ENCODE measurements at places on chromosomes 7 and 10. TPM values are rescaled to one million over a fixed set of nuclear protein-coding genes. Genes with fewer than 3 reads are reported as not detected.
A peak's percentile ranks its signal among the peaks of the same experiment; 100 is the strongest.

SMO gene
- total RNA-seq = 75.5 TPM

PRSS1 gene
- 4.4 TPM for total RNA-seq

TSPAN33 gene
- 33.2 TPM for total RNA-seq

ZNF438 gene
- 2.6 TPM for total RNA-seq

BLNK gene
- total RNA-seq = not detected

CTAGE8 gene
- 7.6 TPM for total RNA-seq

CYP2C19 gene
- not detected for total RNA-seq

TSPAN15 gene
- 10.1 TPM for total RNA-seq

- no peak overlapping the region for H3K4me3 ChIP-seq
- no peak overlapping the region for H3K27ac ChIP-seq
- no peaks in the 10 kb centered on the region for H3K27me3 ChIP-seq
- no peaks in the 10 kb centered on the region for H3K36me3 ChIP-seq
Observed at GRCh38 chr10:1180071-1180730, 124.0 kb downstream of the WDR37 start.

DNA sequence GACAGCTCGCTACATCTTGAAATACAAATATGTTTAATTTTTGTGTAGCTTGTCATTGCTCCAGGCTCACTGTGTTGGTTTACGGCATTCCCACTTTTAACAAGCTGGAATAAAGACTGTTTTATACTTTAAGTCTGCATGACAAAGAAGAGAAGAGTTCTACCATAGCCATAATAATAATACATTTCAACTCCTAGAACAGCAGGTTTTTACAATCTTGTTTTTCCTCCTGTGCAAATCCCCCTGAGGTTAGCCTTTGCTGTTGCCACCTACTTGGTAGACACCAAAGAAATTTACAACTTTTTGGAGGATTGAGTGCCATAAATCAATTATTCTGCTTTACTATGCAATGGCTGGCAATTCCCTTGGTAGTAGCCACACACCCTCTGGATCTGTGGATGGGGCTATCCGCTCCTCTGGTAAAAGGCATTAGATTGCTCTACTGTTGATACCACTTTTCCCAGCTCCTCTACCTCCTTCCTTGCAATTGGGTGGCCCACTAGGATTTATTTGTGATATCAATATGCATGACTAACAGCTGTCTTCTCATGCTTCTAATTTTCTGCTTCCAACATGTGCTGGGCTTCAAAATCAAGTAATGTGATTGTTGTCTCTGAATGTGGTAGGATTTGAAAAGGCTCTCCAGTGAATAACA, 60.2 kb downstream of the SFMBT2 start:
- no peaks in the 10 kb centered on the region for H3K27me3 ChIP-seq
- H3K4me3 ChIP-seq = no peak overlapping the region
- no peak for DNase-seq
- no peaks in the 10 kb centered on the region for H3K36me3 ChIP-seq

GRCh38 chr10:48332166-48332870, 25.8 kb downstream of the MAPK8 start:
- no peak for DNase-seq
- peaks cover 42% of the 10 kb centered on the region for H3K36me3 ChIP-seq
- no peaks in the 10 kb centered on the region for H3K4me1 ChIP-seq
- no peak overlapping the region for H3K27ac ChIP-seq
- H3K4me3 ChIP-seq = peak overlapping the region; percentile 12

GRCh38 chr7:153081496-153081895, 321.9 kb downstream of the ACTR3B start:
- no peaks in the 10 kb centered on the region for H3K27me3 ChIP-seq
- H3K4me1 ChIP-seq = no peaks in the 10 kb centered on the region
- H3K36me3 ChIP-seq = no peaks in the 10 kb centered on the region
- no peak overlapping the region for H3K27ac ChIP-seq
- DNase-seq = no peak

- H3K4me3 ChIP-seq = no peak overlapping the region
- DNase-seq = no peak
- no peaks in the 10 kb centered on the region for H3K27me3 ChIP-seq
Observed at GRCh38 chr10:111874576-111874975, 309.0 kb downstream of the GPAM start.

DNA sequence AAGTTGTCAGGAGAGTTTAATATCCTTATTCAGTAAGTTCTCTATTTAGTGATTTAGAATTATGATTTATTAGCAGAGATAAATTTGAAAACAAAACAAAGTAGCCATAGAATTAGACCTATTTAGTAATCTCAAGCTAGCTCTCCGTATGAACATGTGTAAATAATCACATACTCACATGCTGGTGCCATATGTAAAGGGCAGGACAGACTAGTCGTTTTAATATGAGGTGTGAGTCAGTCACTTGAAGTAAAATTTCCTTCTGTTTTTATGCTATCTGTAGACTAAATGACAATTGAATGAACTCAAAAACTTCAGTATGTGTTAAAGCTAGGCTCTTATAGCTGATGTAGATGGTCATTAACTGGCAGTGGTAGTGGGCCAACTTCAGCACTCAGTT, 67.1 kb downstream of the WAC start:
- peaks cover 96% of the 10 kb centered on the region for H3K36me3 ChIP-seq
- no peak overlapping the region for H3K4me3 ChIP-seq
- H3K27me3 ChIP-seq = no peaks in the 10 kb centered on the region
- no peak overlapping the region for H3K27ac ChIP-seq

- no peak overlapping the region for H3K4me3 ChIP-seq
- no peaks in the 10 kb centered on the region for H3K36me3 ChIP-seq
- H3K27ac ChIP-seq = no peak overlapping the region
- no peaks in the 10 kb centered on the region for H3K27me3 ChIP-seq
Observed at GRCh38 chr7:47847207-47847606, 101.1 kb downstream of the PKD1L1 start.

- H3K27me3 ChIP-seq = no peaks in the 10 kb centered on the region
- H3K36me3 ChIP-seq = no peaks in the 10 kb centered on the region
- H3K27ac ChIP-seq = no peak overlapping the region
- H3K4me3 ChIP-seq = no peak overlapping the region
Observed at GRCh38 chr7:102836977-102837376, 75.8 kb upstream of the LRRC17 start.

GRCh38 chr10:111087331-111087756, 10.5 kb downstream of the ADRA2A start:
- H3K27me3 ChIP-seq = peaks cover 4% of the 10 kb centered on the region
- no peak overlapping the region for H3K4me3 ChIP-seq
- no peak for DNase-seq
- H3K27ac ChIP-seq = no peak overlapping the region

GRCh38 chr10:38032886-38033285, 22.4 kb downstream of the ZNF33A start:
- H3K36me3 ChIP-seq = peaks cover 84% of the 10 kb centered on the region
- no peak overlapping the region for H3K4me3 ChIP-seq
- H3K27ac ChIP-seq = no peak overlapping the region
- DNase-seq = no peak
- H3K27me3 ChIP-seq = no peaks in the 10 kb centered on the region

GRCh38 chr7:151705636-151706276, 171.2 kb downstream of the PRKAG2 start:
- H3K27me3 ChIP-seq = no peaks in the 10 kb centered on the region
- H3K36me3 ChIP-seq = no peaks in the 10 kb centered on the region
- H3K4me1 ChIP-seq = peaks cover 4% of the 10 kb centered on the region
- no peak overlapping the region for H3K27ac ChIP-seq

GRCh38 chr10:13865758-13866491, 279.2 kb downstream of the PRPF18 start:
- no peaks in the 10 kb centered on the region for H3K4me1 ChIP-seq
- H3K36me3 ChIP-seq = no peaks in the 10 kb centered on the region
- H3K4me3 ChIP-seq = no peak overlapping the region
- peak; percentile 84 for DNase-seq
- no peaks in the 10 kb centered on the region for H3K27me3 ChIP-seq

DNA sequence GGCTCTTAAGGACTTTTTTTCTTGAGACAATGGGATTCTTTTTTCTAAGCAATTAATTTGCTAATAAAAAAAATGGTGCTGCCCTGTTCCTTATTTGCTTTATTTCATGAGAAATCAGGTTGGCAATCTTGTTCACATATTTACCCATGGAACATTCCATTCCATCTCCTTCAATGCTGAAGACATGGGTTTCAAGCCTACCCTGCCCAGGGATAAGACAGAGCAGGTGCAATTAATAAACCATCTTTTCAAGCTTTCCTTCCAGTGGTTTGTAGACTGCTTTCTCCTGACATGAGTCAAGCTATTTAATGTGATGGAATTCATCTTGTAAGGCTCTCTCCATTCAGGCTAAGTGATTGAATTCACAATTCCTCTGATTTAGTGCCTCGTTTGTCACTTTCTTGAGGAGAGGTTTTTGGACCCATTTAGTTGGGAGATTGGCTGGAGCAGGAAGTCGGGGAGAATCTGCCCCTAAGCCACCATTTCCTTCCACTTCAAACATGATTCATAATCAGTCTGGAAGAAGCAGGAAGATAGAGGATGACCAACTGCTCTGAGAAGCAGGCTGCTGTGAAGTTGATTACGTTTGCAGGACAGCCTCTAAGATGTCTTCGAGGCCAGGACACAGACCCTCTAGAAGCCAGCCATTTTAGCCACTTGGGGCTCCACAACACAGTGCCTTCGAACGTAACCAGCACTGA, 552.4 kb upstream of the GALNT17 start:
- no peak overlapping the region for H3K4me3 ChIP-seq
- peak; percentile 19 for DNase-seq
- no peaks in the 10 kb centered on the region for H3K27me3 ChIP-seq
